Right lung (tissue), 10 donors: ENCODE measurements at places on chromosomes 12 and 14. TPM values are rescaled to one million over a fixed set of nuclear protein-coding genes. Genes with fewer than 3 reads are reported as not detected.

The A2ML1 gene
- 0.87 TPM for polyA plus RNA-seq

The TAS2R19 gene
- 2.5 TPM for polyA plus RNA-seq

The RASSF9 gene
- polyA plus RNA-seq: 20.2 TPM

The LMNTD1 gene
- 0.89 TPM for polyA plus RNA-seq

The OAS1 gene
- polyA plus RNA-seq: 4.5 TPM

The OR6C2 gene
- polyA plus RNA-seq: not detected

The KRT6C gene
- polyA plus RNA-seq: 0.08 TPM

The UNC79 gene
- 0.52 TPM for polyA plus RNA-seq

The NANOG gene
- polyA plus RNA-seq: 0.24 TPM

The SLC15A4 gene
- polyA plus RNA-seq: 31.2 TPM

The ENDOU gene
- 0.29 TPM for polyA plus RNA-seq

The NTS gene
- 5.6 TPM for polyA plus RNA-seq
